ENCODE measurements at places on chromosomes 16 and 17. TPM values are rescaled to one million over a fixed set of nuclear protein-coding genes. Genes with fewer than 3 reads are reported as not detected.

The ENPP7 gene
- not detected for polyA plus RNA-seq

The PLLP gene
- polyA plus RNA-seq, result 2.7 TPM

The RBFOX1 gene
- 0.53 TPM for polyA plus RNA-seq

The BAIAP3 gene
- 20.7 TPM for polyA plus RNA-seq

The RFFL gene
- polyA plus RNA-seq, result 3.2 TPM

All from adrenal gland (tissue), 19 donors.